ENCODE measurements at places on chromosomes 1 and 21. TPM values are rescaled to one million over a fixed set of nuclear protein-coding genes. Genes with fewer than 3 reads are reported as not detected.

GRCh38 chr1:44266400-44267344 lies 53.4 kb downstream of the DMAP1 start:
- DNase-seq: no peak

DNA sequence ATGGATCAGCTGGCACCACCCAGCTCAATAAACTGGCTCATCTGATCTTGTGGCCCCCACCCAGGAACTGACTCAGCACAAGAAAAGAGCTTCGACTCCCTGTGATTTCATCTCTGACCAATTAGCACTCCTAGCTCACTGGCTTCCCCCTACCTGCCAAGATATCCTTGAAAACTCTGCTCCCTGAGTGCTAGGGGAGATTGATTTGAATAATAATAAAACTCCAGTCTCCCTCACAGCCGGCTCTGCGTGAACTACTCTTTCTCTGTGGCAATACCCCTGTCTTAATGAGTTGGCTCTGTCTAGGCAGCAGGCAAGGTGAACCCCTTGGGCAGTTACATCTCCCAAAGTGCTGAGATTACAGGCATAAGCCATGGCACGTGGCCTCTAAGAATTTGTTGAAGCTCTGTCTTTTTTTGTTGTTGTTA lies 11.8 kb upstream of the RHBDL2 start:
- no peak for DNase-seq

The DIRAS3 gene
- total RNA-seq: 2.3 TPM

The LCE1E gene
- 71.0 TPM for total RNA-seq

GRCh38 chr1:248818505-248819374 lies 7.0 kb downstream of the SH3BP5L start:
- no peak for DNase-seq

The TSSK3 gene
- total RNA-seq: 1.3 TPM

- DNase-seq: no peak
Measured at GRCh38 chr1:39609618-39610331, 29.7 kb downstream of the HEYL start.
